Naive B cell (primary cell): ENCODE measurements at places on chromosomes 4 and X.

- no peak for DNase-seq
Measured at GRCh38 chr4:76570141-76570973, 135.3 kb downstream of the SHROOM3 start.

GRCh38 chr4:9812501-9813340 is 31.3 kb downstream of the DRD5 start:
- no peak for DNase-seq

DNA sequence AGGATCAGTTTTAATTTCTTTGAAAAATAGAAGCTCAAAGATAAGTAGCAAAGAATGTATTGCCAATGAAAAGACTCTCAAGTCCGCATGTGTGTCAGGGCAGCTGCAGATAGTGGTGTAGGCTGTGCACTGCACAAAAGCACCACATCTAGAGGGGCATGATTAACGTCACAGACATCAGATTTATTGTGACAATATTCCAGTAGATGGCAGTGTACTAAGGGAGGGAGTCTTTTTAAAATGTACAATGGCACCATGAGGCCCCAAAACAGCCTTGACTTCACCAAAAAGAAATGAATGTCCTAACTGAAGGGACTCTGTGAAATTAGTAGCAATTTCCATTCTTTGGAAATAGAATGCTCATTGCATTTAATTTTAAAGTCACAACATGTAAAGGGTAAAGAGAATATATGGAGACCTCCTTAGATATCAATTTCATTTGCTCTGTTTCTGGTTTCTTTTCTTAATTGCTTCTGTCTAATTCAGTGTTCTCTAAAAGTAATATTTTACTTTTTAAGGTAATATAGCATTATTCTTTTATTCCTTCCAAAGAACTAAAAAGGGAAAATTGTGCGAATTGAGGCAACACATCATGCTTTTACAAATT is 98.4 kb downstream of the ZNF827 start:
- no peak for DNase-seq

DNA sequence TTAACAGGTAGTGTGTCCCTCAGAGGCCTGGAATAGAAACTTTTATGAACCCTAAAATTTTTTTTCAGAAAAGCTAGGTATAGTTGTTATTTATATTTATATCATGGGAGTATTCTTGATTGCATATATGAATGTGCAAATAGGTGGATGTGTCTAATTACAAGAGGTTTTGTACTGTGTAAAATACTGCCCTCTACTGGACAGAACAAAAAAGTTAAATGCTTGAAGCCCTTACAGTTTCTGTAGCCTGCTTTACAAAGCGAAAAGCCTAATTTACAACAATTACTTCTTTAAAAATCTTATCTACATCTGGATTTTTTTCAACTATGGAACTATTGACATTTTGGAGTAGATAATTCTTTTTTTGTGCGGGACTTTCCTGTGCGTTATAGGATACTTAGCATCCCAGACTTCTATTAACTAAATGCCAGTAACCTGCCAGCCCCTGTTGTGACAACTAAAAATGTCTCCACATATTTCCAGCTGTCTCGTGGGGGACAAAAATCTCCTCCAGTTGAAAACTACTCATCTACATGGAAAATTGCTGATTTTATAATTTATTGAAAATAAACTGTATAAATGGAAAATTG is 35.1 kb downstream of the ENPEP start:
- peak; percentile 32 for DNase-seq

DNA sequence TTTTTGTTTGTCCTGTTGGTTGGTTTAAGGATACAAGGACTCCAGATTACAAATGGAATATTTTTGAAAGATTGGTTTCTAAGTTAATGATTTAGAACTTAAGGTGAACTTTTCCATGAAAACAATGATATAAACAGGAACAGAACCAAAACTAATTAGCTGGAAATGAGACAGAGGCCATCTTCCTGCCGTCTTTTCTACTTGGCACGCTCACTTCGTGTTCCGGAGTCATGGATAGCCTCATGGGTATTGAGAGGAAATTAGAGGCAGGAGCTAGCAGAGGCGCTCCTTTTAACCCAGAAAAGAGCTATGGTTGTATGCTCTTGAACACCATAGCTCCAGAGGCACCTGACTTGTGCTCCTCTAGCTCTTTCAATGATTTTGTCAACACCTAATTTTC is 2.4 kb downstream of the FAM241A start:
- no peak for DNase-seq

DNA sequence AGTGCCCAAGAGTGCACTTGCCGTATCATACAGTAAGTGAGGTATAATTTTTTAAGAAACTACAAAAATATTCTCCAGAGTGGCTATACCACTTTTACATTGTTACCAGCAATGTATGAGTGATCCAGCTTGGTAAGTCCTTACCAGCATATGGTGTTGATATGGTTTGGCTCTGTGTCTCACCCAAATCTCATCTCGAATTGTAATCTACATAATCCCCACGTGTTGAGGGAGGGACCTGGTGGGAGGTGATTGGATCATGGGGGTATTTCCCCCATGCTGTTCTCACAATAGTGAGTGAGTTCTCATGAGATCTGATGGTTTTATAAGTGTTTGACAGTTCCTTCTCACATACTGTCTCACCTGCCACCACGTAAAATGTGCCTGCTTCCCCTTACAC is 44.8 kb downstream of the RBMX start:
- no peak for DNase-seq

GRCh38 chr4:117771647-117772337 is 262.5 kb upstream of the NDST3 start:
- DNase-seq = no peak
